ENCODE measurements at places on chromosomes 1 and 21.

DNA sequence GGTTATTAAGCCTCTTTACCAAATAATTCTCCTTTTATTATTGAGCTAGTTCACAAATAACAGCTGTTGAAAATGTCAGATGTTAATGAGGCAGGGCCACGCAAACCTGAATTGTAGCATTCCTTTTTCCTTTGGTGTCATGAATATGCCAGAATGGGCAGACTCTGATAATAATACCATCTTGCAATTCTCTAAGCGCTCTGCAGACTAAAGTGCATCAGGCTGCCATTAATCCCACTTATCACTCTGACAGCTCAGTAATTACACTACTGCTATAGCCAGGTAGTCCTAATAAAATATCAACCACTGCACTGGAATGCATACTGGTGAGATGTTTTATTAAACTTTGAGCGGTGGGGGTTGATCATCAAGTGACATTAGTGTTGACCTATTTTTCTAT, 177.7 kb downstream of the DPYD start:
- H3K36me3 ChIP-seq, result no peaks in the 10 kb centered on the region
- no peak overlapping the region for H3K27ac ChIP-seq
- H3K4me3 ChIP-seq, result no peak overlapping the region
- no peaks in the 10 kb centered on the region for H3K27me3 ChIP-seq
- peaks cover 9% of the 10 kb centered on the region for H3K4me1 ChIP-seq

- H3K27me3 ChIP-seq, result peaks cover 17% of the 10 kb centered on the region
- peaks cover 10% of the 10 kb centered on the region for H3K36me3 ChIP-seq
- DNase-seq, result no peak
- H3K4me3 ChIP-seq, result no peak overlapping the region
Measured at GRCh38 chr1:46553506-46553905, 2.1 kb upstream of the KNCN start.

DNA sequence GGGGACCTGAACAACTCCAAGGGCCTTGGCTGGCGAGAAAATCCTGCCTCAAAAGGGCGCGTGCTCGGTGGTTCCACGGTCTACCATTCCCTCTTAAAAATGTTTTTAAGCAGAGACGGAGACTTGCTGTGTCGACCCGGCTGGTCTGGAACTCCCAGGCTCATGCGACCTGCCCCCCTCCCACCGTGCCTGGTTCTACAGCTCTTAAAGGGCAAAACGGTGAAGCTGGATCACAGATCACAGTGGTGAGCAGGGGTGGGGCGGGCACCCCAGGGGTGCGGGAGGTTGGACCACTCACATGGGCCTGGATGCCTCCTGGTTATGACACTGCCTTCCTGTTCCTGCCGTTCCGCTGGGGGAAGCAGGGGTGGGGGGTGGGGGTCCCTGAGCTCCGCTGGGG, 4.2 kb upstream of the C1orf159 start:
- H3K4me3 ChIP-seq, result no peak overlapping the region
- H3K27me3 ChIP-seq, result peaks cover 5% of the 10 kb centered on the region
- DNase-seq, result no peak

- H3K27me3 ChIP-seq, result peaks cover 17% of the 10 kb centered on the region
- no peak overlapping the region for H3K4me3 ChIP-seq
- no peaks in the 10 kb centered on the region for H3K4me1 ChIP-seq
- DNase-seq, result no peak
Measured at GRCh38 chr1:11471473-11471872, 7.5 kb upstream of the DISP3 start.

- H3K4me1 ChIP-seq, result no peaks in the 10 kb centered on the region
- H3K27me3 ChIP-seq, result no peaks in the 10 kb centered on the region
- H3K4me3 ChIP-seq, result no peak overlapping the region
- H3K36me3 ChIP-seq, result no peaks in the 10 kb centered on the region
- no peak overlapping the region for H3K27ac ChIP-seq
Measured at GRCh38 chr1:195434566-195435203, 1173.6 kb downstream of the KCNT2 start.

GRCh38 chr1:43306688-43307457, 6.1 kb downstream of the TIE1 start:
- no peak for DNase-seq
- no peak overlapping the region for H3K27ac ChIP-seq
- no peaks in the 10 kb centered on the region for H3K36me3 ChIP-seq
- H3K27me3 ChIP-seq, result peaks cover 7% of the 10 kb centered on the region
- no peaks in the 10 kb centered on the region for H3K4me1 ChIP-seq

- no peak overlapping the region for H3K27ac ChIP-seq
- no peaks in the 10 kb centered on the region for H3K4me1 ChIP-seq
- H3K27me3 ChIP-seq, result no peaks in the 10 kb centered on the region
- H3K4me3 ChIP-seq, result no peak overlapping the region
Measured at GRCh38 chr1:72869873-72870272, 587.5 kb upstream of the NEGR1 start.

DNA sequence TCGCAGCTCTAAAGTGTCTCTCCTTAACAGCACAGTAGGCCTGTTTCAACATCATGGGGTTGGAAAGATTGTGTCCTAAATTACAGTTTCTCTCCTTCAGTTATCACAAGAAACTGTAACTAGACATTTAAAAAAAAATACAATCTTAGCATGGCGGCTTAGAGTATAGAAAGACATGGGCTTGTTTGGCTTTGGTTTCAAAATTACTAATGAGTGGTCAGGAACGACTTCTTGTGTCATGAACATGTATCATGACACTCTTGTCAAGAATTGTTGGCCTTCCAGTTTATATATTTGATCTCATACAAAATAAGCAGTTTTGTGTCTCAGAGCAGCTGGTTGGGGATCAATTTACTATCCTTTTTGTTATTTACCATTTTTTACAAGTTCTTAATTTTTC, 2.1 kb downstream of the GJA8 start:
- no peak overlapping the region for H3K27ac ChIP-seq
- H3K27me3 ChIP-seq, result peaks cover 18% of the 10 kb centered on the region
- H3K36me3 ChIP-seq, result no peaks in the 10 kb centered on the region
- no peak overlapping the region for H3K4me3 ChIP-seq

- H3K4me1 ChIP-seq, result no peaks in the 10 kb centered on the region
- H3K27me3 ChIP-seq, result no peaks in the 10 kb centered on the region
- no peaks in the 10 kb centered on the region for H3K36me3 ChIP-seq
- no peak overlapping the region for H3K4me3 ChIP-seq
Measured at GRCh38 chr1:63623952-63624351, 30.7 kb downstream of the PGM1 start.

DNA sequence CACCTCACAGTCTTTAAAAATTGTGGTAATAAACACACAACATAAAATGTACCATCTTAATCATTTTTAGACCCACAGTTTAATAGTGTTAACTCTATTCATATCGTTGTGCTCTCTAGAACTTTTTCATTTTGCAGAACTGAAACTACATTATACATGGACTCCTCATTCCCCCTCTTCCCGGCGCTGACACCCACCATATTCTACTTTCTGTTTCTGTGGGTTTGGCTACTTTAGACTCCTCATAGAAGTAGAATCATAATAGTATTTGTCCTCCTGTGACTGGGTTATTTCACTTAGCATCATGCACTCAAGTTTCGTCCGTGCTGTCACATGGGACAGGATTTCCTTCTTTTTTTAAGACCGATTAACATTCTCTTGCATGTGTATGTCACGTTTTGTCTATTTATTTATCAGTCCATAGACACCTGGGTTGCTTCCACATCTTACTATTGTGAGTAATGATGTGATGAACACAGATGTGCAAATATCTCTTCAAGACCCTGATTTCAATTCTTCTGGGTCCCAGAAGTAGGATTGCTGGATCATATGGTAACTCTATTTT, 62.9 kb upstream of the TMPRSS2 start:
- peaks cover 15% of the 10 kb centered on the region for H3K27me3 ChIP-seq
- H3K4me1 ChIP-seq, result peaks cover 5% of the 10 kb centered on the region
- no peak overlapping the region for H3K27ac ChIP-seq
- DNase-seq, result no peak
- H3K4me3 ChIP-seq, result no peak overlapping the region

- no peak overlapping the region for H3K27ac ChIP-seq
- no peaks in the 10 kb centered on the region for H3K36me3 ChIP-seq
- no peak overlapping the region for H3K4me3 ChIP-seq
- no peaks in the 10 kb centered on the region for H3K4me1 ChIP-seq
- DNase-seq, result no peak
Measured at GRCh38 chr1:89974696-89975470, 20.0 kb upstream of the ZNF326 start.

DNA sequence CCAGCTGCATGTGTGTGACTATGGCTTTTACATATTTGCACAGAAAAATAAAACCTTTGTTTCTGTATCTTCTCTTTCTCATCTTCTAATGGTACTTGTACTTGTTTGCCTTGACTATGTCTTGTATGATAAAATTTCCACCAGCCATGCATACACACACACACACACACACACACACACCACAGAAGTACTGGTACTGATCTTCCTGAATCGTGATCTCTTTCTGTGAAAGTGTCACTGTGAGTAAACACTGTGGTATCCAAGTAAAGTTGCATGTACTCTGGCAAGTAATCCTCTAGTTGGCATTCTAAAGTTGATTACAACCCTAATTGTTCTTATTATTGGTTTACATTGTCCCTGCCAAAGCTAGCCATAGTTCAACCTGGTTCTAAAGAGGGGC, 176.7 kb downstream of the CRB1 start:
- no peaks in the 10 kb centered on the region for H3K4me1 ChIP-seq
- peaks cover 2% of the 10 kb centered on the region for H3K27me3 ChIP-seq
- no peak overlapping the region for H3K4me3 ChIP-seq
- DNase-seq, result no peak
- no peak overlapping the region for H3K27ac ChIP-seq
- H3K36me3 ChIP-seq, result no peaks in the 10 kb centered on the region

DNA sequence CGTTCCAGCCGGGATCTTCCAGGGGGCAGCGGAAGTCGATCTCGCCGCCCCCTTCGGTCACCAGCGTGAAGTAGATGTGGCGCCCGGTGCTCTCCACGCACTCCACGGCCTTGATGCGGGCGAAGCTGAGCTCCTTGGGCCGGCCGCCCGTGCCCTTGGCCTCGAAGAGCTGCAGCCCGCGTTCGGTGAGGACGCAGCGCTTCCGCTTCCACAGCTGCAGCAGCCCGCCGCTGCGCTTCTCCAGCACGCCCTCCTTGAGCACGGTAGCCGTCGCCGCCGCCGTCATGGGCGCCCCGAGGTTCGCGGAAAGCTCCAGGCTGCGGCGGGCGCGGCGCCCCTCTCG, 516 bp downstream of the PHLDA3 start:
- H3K4me3 ChIP-seq, result no peak overlapping the region
- no peak overlapping the region for H3K27ac ChIP-seq
- H3K27me3 ChIP-seq, result peaks cover 39% of the 10 kb centered on the region
- no peak for DNase-seq

DNA sequence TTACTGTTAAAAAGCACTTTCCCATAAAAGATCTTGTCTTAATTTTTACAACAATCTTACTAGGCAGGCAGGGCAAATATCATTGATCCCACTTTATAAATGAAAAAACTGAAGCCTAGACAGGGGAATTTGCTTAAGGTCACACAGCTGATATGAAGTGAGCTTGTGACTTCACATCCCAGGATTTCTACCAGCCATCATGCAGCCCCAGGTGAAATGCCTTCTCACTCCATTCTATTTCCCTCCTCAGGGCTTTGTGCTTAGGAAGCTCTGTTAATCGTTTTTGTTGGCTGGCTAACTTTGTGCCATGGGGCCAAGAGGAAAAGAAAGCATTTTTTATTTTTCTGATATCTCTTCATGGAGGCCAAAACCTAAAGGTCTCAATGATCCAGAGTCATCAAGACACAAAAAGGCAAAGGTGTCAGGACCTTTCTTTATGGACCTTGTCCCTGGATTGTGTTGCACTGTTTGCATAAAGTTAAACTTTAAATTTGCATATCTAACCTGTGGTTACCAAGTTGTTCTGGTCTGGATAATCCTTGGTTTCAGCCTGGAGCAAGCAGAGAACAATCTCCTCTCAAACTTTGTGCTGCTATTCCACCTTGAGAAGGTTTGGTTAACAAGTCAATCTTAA, 44.8 kb upstream of the ZNF326 start:
- H3K4me3 ChIP-seq, result no peak overlapping the region
- peaks cover 4% of the 10 kb centered on the region for H3K4me1 ChIP-seq
- no peaks in the 10 kb centered on the region for H3K36me3 ChIP-seq
- H3K27ac ChIP-seq, result no peak overlapping the region

DNA sequence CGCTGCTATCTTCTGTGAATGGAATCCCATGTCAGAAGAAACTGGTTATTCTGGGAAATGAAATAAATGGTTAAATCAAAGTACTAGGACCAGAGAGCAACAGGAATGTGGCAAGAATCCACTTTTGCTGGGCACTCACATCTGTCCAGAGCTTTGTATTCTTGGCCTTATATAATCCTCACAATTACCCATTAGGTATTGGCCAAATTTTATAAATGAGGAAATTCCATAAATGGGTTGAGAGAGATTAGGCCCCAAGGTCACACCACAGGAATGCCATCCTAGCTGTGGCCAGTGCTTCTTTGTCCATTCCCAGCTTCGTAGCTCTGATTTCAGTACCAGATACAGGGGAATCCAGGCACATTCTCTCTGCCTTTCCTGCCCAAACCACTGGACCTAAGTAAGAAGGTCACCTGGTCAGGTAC, 76.1 kb upstream of the HOOK1 start:
- H3K27me3 ChIP-seq, result no peaks in the 10 kb centered on the region
- DNase-seq, result no peak
- H3K27ac ChIP-seq, result no peak overlapping the region
- H3K36me3 ChIP-seq, result peaks cover 17% of the 10 kb centered on the region
- H3K4me3 ChIP-seq, result no peak overlapping the region
- no peaks in the 10 kb centered on the region for H3K4me1 ChIP-seq

DNA sequence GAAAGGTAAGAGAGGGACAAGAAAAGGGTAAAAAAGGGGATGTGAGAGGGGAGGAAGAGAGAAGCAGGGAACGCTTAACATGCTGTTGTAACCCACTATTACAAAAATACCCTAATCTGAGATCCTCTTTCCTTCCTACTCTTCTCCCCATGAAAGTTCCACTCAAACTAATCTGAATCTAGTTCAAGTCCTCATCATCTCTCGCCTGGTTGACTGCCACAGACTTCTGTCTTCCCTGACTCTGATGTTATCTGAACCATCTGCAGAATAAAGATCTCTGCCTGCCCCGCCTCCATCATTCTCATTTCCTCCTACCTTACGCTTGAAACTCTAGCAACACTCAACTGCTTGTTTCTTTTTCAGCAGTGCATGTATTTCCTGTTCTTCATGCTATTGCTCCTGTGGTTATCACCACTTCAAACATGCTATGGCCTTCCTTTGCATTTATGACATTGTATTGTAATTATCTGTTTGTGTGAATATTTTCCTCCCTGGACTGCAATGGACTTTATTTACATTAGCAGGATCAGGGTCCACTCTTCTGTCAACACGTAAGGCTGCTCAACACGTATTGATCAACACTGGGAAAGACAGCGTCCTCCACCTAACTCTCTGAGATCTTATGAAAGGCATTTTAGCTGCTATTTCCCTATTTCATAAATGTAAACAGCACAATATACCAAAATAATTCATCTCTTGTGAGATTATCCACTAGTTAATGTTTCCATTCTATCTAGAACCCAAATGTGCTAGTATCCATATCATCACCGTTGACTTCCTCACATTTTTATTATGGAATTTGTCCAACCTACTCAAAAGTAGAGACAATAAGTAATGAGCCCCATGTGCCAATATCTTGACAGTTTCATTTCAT, 215.5 kb upstream of the USP25 start:
- H3K27me3 ChIP-seq, result no peaks in the 10 kb centered on the region
- H3K4me3 ChIP-seq, result peak overlapping the region; percentile 3
- no peaks in the 10 kb centered on the region for H3K36me3 ChIP-seq
- DNase-seq, result peak; percentile 15

- H3K4me1 ChIP-seq, result peaks cover 67% of the 10 kb centered on the region
- no peak for DNase-seq
- H3K36me3 ChIP-seq, result peaks cover 29% of the 10 kb centered on the region
- H3K4me3 ChIP-seq, result peak overlapping the region; percentile 99
- no peaks in the 10 kb centered on the region for H3K27me3 ChIP-seq
- peak overlapping the region; percentile 95 for H3K27ac ChIP-seq
Measured at GRCh38 chr1:116572099-116572498, 1.3 kb upstream of the CD58 start.
